ENCODE measurements at places on chromosomes 2 and 18.

DNA sequence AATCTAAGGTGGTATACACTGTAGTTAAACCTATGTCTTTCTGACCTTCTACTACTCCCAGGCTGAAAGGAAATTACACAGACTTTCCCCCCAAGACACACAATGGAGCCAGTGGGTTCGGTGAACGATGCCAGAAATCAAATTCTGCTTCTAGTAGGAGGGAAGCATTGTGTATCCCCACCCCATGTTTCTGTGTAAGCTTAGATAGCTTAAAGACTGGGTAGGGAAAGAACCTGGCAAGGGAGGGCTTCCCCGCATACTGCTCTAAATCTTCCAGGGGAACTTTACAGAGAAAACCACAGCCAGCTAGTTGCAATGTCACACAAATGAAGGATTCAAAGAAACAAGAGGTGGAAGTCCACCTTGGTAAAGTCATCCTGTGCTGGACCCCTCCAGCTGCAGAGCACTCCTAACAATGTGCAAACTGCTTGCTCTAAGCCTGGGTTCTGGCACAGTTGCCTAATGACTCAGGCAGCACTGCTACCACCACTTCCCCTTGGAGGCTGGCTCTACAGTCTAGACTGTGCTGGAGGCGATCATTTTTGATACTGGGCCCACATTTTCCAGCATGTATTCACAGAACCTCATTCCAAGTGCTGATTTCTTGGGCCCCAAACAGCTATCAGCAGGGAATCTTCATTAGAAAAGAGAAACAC, 47.5 kb downstream of the TRIB2 start:
- DNase-seq, result no peak

DNA sequence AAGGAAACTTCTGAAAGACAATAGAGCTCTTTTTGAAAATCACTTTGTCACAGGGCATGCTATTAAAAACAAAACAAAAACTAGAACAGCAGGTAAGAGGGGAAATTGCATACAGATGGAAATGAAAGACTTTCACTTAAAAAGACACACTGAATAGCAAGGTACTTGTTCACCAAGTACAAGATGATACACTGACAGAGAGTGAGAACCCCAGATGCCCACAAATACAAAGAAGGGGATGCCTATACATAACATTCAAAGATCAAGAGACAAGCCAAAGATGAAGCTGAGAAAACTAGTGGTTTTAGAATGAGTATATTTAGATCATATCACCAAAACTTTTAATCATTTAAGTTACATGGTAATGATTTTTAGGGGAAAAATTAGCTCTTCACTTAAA, 60.7 kb downstream of the ASXL2 start:
- no peak for DNase-seq

- no peak for DNase-seq
Measured at GRCh38 chr2:58521803-58522554, 280.9 kb upstream of the FANCL start.

DNA sequence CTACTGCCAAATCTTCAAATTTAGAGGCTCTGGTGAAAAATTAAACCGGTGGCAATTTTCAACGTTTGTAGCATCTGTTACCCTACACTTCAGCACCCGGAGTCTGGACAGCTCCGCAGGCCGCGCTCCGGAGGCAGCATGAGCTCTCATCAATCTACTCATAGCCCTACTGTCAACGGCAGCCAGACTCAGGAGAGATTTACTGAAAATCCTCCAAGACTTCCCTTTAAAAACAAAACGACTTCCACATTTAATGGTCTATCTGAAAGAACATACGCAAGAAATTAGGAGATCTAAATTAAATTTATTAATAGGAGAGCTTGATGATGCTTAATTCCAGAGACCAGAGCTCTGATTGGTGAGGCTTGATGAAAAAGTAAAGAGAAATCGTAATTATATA, 970 bp upstream of the ADCYAP1 start:
- DNase-seq, result no peak

DNA sequence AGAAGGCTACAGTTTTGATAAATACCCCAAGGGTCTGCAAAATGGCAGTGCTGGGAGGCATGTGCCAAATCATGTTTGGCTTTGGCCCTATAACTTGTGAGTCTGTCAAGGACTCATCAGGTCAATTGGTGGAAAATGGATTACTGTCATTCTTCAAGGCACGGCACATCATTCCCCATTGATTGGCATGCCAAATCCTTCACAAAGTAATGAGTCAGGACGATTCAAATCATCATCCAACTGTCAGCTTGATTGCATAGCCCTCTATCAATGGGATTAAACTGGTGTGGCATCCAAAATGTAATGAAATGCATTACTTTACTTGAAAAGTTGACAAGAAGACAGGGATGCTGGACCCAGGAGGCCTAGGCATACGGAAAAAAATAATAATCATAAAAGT, 441.6 kb upstream of the PIK3C3 start:
- no peak for DNase-seq
